ENCODE measurements at places on chromosomes 2 and 18. TPM values are rescaled to one million over a fixed set of nuclear protein-coding genes. Genes with fewer than 3 reads are reported as not detected.

GRCh38 chr2:108889907-108890306, 99.1 kb downstream of the EDAR start:
- no peak overlapping the region for H3K4me3 ChIP-seq
- H3K27me3 ChIP-seq: no peaks in the 10 kb centered on the region
- H3K27ac ChIP-seq: no peak overlapping the region
- DNase-seq: no peak

DNA sequence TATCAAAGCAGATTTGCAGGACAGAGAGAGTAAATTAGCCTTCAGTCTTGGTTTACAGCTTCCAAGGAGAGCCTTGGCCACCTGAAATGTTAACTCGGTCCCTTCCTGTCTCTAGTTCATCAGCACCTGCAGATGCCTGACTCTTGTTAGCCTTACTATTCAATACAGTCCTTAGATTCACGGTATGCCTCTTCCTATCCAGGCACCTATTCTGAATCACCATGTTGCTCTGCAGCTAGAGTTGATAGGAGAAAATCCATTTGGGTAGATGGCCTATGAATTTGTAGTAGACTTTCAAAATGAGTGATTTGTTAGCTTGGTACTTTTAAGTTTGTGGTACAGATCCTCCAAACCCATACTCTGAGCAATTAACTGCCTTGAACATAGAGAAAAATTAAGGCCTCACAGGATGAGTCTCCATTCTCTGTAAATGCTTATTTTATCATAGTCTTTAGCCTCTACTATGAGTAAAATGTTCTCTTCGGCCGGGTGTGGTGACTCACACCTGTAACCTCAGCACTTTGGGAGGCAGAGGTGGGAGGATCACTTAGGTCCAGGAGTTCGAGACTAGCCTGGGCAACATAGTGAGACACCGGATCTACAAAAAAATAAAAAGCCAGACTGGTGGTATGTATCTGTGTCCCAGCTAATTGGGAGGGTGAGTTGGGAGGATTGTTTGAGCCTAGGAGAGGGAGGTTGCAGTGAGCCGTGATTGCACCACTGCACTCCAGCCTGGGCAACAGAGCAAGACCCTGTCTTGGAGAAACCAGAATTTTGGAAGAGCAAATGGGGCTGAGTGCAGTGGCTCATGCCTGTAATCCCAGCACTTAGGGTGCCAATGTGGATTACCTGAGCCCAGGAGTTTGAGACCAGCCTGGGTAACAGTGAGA, 32.9 kb downstream of the PTCD3 start:
- H3K27ac ChIP-seq: no peak overlapping the region
- H3K4me1 ChIP-seq: no peaks in the 10 kb centered on the region

Gene ACOXL
- 5.5 TPM for total RNA-seq

GRCh38 chr18:76515576-76515975, 20.5 kb upstream of the ZNF516 start:
- no peak overlapping the region for H3K27ac ChIP-seq
- H3K4me3 ChIP-seq: no peak overlapping the region
- no peak for DNase-seq
- no peaks in the 10 kb centered on the region for H3K27me3 ChIP-seq
- no peaks in the 10 kb centered on the region for H3K4me1 ChIP-seq
- no peaks in the 10 kb centered on the region for H3K36me3 ChIP-seq

DNA sequence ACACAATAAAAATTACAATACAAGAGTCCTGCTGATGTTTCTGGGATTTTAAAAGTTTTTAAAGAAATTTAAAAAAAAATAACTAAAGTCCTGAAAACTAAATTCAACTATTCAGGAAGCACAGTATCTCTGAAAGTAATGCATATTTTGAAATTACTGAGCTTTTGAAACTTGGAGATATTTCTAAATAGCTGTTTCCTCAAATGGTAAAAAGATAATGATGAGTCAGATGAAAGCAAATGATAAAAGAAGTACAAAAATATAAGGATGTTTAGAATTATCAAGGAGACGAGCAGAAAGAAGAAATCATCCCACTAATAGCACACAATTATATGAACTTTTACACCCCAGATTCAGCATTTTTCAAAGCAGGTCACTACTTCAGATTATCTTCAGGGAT, 90.2 kb upstream of the SLC25A52 start:
- H3K27me3 ChIP-seq: no peaks in the 10 kb centered on the region
- H3K4me3 ChIP-seq: no peak overlapping the region
- no peak for DNase-seq
- no peak overlapping the region for H3K27ac ChIP-seq
- H3K36me3 ChIP-seq: peaks cover 7% of the 10 kb centered on the region

GRCh38 chr18:63617915-63618234, 26.2 kb downstream of the SERPINB4 start:
- no peaks in the 10 kb centered on the region for H3K36me3 ChIP-seq
- H3K27ac ChIP-seq: no peak overlapping the region
- no peak for DNase-seq
- H3K4me1 ChIP-seq: no peaks in the 10 kb centered on the region

Gene CPLX4
- total RNA-seq: not detected

DNA sequence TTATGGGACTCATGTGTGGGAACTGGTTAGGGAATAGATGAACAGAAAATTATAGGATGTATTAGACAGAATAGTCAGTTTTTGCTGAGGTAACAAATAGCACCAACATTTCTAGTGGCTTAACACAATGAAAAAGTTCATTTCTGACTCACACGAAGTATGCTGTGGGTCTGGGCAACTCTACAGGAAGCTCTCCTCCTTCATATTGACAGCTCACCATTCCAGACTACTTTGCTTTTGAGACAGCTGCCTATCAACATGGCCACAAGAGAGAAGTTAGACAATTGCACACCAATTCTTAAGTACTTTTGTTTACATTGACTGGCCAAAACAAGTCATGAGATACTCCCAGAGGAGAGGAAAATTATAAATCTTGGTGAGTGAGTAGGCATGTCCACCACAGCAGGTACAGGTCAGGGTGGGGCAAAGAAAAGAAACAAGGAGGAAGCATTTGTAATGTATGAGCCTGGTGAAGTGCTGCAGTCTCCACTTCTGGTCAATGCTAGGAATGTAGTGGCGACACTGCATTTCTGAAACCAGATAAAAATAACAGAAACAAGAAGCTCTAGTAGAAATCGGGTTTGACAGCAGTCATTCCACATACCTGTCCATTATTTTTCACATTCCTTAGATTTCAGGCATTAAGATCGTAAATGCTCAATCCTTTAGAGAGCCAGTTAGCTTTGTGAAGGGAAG, 141.6 kb downstream of the ICOS start:
- H3K4me3 ChIP-seq: no peak overlapping the region
- no peaks in the 10 kb centered on the region for H3K36me3 ChIP-seq
- peaks cover 7% of the 10 kb centered on the region for H3K27me3 ChIP-seq
- no peak overlapping the region for H3K27ac ChIP-seq
- no peaks in the 10 kb centered on the region for H3K4me1 ChIP-seq

DNA sequence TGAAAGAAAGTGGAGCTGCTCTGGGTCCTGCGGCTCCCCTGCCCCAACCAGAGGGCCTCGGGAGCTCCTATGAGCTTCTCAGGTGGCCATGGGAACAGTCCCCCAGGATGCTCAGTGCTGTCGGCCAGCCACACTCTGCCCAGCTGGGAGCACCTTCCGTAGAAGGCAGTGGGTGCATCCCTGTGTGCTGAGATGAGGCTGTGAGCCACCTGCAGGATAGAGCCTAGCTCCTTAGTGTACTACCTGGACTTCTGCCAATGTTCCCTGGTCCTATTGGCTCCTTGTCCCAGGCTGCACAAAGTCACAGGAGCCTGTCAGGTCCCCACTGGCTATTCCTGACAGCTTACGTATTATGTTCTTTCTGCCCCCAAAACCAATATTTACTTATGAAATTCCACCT, 16.1 kb downstream of the PRELID3A start:
- no peak overlapping the region for H3K4me3 ChIP-seq
- no peaks in the 10 kb centered on the region for H3K36me3 ChIP-seq
- H3K27ac ChIP-seq: no peak overlapping the region
- no peaks in the 10 kb centered on the region for H3K27me3 ChIP-seq
- 0 out of 2 replicates have a peak, but pooled peaks cover 2% of the 10 kb centered on the region for H3K4me1 ChIP-seq

- no peaks in the 10 kb centered on the region for H3K36me3 ChIP-seq
- DNase-seq: no peak
- peaks cover 42% of the 10 kb centered on the region for H3K4me1 ChIP-seq
- no peak overlapping the region for H3K4me3 ChIP-seq
Measured at GRCh38 chr2:96541398-96542152, 5.0 kb downstream of the ARID5A start.

GRCh38 chr2:118493213-118493612, 354.2 kb downstream of the EN1 start:
- H3K4me1 ChIP-seq: no peaks in the 10 kb centered on the region
- no peaks in the 10 kb centered on the region for H3K36me3 ChIP-seq
- no peak for DNase-seq
- no peaks in the 10 kb centered on the region for H3K27me3 ChIP-seq
- H3K27ac ChIP-seq: no peak overlapping the region
- H3K4me3 ChIP-seq: no peak overlapping the region

Gene RAB27B
- total RNA-seq: 2.2 TPM

Gene FOXD4L1
- total RNA-seq: 0.64 TPM

- no peak overlapping the region for H3K4me3 ChIP-seq
- DNase-seq: no peak
- peaks cover 5% of the 10 kb centered on the region for H3K36me3 ChIP-seq
- H3K4me1 ChIP-seq: no peaks in the 10 kb centered on the region
- H3K27ac ChIP-seq: no peak overlapping the region
Measured at GRCh38 chr2:186664385-186665043, 29.3 kb upstream of the FAM171B start.

- no peaks in the 10 kb centered on the region for H3K4me1 ChIP-seq
- H3K36me3 ChIP-seq: no peaks in the 10 kb centered on the region
- H3K4me3 ChIP-seq: no peak overlapping the region
- no peak for DNase-seq
Measured at GRCh38 chr18:1503847-1504246, 599.2 kb downstream of the ADCYAP1 start.

Gene CACNB4
- 2.0 TPM for total RNA-seq

- no peaks in the 10 kb centered on the region for H3K4me1 ChIP-seq
- no peak overlapping the region for H3K27ac ChIP-seq
- H3K36me3 ChIP-seq: no peaks in the 10 kb centered on the region
- peaks cover 6% of the 10 kb centered on the region for H3K27me3 ChIP-seq
Measured at GRCh38 chr2:27537287-27537686, 40.6 kb downstream of the GCKR start.

DNA sequence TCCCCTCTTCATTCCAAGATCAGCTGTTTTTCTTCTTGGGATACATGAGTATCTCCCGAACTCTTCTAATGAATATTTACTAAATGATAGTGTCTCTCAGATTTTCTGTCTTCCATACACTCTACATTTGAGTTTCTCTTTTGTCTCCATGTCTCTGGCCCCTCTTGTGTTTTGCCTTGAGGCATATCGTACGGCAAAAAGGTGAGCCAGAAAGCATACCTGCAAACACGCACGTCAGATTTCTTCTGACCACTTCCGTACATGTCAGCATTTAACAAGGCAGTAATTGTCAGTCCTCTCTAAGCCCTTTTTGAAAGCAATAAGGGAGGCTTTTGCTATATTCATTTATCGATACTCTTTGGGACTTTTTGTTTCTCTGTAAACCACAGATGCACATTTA, 82.4 kb downstream of the FEZ2 start:
- no peak for DNase-seq
- H3K27me3 ChIP-seq: no peaks in the 10 kb centered on the region
- no peaks in the 10 kb centered on the region for H3K36me3 ChIP-seq
- no peaks in the 10 kb centered on the region for H3K4me1 ChIP-seq
- no peak overlapping the region for H3K4me3 ChIP-seq

DNA sequence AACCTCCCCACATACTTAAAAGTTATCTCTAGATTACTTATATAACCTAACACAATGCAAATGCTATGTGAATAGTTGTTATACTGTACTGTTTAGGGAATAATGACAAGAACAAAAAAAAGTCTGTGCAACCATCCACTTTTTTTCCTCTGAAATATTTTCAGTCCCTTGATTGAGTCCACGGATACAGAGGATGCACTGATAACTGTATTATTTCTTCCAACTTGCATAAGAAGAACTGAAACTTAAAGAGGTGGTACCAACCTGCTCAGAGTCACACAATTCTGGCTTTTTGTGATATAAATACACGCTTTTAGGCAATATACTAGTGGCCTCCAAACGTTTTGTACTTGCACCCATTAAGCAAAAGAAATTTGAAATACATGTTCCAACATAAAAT, 1.4 kb downstream of the SMC6 start:
- peaks cover 16% of the 10 kb centered on the region for H3K4me1 ChIP-seq
- no peaks in the 10 kb centered on the region for H3K27me3 ChIP-seq
- H3K27ac ChIP-seq: no peak overlapping the region
- no peak for DNase-seq

- no peak overlapping the region for H3K4me3 ChIP-seq
- H3K36me3 ChIP-seq: no peaks in the 10 kb centered on the region
Measured at GRCh38 chr2:239768031-239768790, 256.9 kb downstream of the NDUFA10 start.

GRCh38 chr2:175187378-175187777, 5.9 kb upstream of the ATP5MC3 start:
- no peaks in the 10 kb centered on the region for H3K27me3 ChIP-seq
- H3K36me3 ChIP-seq: no peaks in the 10 kb centered on the region
- no peak for DNase-seq
- H3K4me3 ChIP-seq: no peak overlapping the region
- H3K4me1 ChIP-seq: no peaks in the 10 kb centered on the region
- no peak overlapping the region for H3K27ac ChIP-seq

DNA sequence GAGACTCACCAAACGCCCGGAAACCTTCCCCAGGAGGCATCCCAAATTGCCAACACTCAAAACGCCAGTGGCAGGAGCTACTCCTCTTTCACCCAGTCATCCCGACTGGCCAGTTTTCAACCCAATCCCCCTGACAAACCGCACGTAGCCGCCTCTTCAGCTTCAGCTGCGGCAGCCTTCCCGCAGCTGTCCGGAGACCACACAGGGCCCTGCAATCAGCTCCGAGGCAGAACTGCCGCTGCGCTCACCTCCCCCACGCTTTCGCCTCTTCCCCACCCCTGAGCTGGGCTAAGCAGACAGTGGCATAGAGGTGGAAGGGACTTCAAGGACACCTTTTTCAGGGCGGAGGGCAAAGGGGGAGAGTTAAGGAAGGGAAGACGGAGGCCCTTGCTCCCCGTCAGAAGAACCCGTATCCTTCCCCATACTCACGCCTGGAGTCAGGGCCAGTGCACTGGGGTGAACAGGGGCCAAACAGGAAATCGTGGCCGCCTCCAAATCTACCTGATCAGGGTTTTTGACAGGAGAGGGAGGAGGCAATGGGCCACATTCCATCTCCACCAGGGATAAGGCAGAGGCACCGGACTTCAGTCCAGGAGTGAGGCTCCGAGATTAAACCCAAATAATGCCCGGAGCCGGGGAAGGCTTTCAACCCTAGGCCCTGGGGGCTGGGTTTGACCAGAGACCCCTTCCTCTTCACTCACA, 16.9 kb downstream of the CYP26B1 start:
- no peaks in the 10 kb centered on the region for H3K36me3 ChIP-seq
- no peak overlapping the region for H3K27ac ChIP-seq

GRCh38 chr2:156745619-156746018, 309.4 kb downstream of the GPD2 start:
- no peaks in the 10 kb centered on the region for H3K27me3 ChIP-seq
- DNase-seq: no peak
- no peak overlapping the region for H3K4me3 ChIP-seq
- no peaks in the 10 kb centered on the region for H3K4me1 ChIP-seq

DNA sequence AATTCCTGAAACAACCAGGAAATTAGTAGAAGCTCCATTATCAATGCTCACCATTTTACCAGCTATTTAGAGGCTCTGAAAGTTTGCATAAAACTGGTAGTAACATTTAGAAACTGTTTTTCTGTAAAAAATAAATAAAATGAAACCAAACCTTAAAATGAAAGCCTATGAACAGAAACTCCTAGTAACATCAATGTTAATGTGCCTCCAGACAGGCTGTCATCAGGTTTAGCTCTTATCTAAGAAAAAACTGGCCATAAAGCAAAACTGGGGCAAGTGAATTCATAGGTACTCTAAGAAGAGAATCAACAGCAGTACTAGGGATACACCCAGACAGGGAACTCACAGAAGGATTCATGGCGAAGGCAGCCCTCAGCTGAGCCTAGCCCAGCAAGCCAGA, 8.0 kb downstream of the E2F6 start:
- H3K27ac ChIP-seq: no peak overlapping the region
- no peak for DNase-seq
- H3K36me3 ChIP-seq: peaks cover 12% of the 10 kb centered on the region
